ENCODE measurements at places on chromosomes 7 and 10.
A peak's percentile ranks its signal among the peaks of the same experiment; 100 is the strongest.

GRCh38 chr7:3673524-3673923 lies 372.5 kb downstream of the SDK1 start:
- DNase-seq = peak; percentile 14

- DNase-seq = no peak
Observed at GRCh38 chr10:116457488-116457887, 29.8 kb downstream of the PNLIPRP3 start.

DNA sequence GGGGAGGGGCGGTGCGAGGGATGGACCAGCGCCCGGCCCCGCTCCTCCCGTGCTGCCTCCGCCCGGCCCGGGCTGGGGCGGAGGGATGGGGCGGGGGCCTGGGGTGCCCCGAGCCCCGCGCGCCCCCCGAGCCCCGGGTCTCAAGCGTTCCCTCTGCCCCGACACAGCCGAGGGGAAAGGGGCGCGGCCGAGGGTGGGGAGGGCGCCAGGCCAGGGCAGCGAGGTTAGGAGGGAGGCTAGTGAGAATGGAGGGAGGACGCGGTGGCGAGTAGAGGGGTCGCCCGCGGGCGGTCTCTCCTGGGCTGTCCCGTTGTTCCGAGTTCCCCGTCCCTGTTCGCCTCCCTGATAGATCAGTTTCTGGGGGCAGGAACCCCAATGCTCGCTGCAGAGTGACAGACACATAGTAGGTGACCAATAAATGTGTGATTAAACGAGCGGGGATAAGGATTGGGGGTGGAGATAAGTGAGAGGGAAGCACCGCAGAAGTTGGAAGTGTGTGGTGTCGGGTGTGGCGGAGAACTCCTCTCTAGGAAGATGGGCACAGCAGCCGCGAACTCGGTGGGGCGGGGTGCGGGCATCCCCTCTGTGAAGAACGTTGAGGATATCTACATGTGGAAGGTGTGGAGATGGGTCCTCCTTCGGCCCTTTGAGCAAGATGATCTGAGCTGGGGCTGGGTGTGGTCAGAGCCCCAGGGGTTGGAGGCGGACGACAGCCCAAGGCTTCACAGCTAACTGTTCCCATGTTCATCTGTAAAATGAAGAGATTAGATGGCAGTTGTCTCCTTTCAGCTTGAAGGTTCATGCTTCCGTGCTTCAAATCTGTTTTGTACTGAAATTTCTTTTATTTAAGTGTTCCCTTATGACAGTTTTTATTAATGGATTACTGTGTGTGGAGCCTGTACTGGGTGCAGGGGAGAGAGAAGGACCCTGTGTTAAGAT lies 580 bp downstream of the ZNF775 start:
- DNase-seq = peak; percentile 43

DNA sequence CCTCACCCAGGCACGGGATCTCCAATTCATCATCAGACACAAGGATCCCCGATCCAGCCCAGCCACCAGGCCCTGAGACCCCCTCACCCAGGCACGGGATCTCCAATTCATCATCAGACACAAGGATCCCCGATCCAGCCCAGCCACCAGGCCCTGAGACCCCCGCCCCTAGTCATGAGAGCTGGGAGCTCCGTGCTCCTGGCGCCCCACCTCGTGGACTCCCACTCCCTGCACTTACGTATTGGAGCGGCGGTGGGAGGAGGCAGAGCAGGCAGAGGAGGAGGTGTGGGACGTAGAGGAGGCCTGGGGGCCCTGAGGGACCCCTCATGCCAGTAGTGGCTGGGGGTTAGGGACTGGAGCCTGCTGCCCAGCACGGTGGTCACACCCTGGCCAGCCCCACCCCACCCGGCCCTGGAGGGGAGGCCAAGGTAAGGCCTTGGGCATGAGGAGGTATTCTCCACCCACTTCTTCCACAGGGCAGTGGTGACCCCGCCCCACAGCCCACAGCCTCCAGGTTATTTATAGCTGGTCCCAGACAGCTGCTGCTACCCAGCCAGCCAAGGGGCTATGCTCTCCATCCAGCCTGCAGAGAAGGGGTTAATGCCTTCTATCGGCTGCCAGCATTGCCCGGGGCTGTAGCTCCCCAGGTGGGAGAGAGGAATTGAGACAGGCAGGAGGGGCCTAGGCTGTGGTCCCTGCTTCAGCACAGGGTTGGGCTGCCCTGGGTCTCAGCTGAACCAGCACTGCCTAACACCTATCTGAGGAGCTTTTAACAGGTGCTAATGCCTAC lies 17.6 kb upstream of the CRHR2 start:
- DNase-seq = no peak

DNA sequence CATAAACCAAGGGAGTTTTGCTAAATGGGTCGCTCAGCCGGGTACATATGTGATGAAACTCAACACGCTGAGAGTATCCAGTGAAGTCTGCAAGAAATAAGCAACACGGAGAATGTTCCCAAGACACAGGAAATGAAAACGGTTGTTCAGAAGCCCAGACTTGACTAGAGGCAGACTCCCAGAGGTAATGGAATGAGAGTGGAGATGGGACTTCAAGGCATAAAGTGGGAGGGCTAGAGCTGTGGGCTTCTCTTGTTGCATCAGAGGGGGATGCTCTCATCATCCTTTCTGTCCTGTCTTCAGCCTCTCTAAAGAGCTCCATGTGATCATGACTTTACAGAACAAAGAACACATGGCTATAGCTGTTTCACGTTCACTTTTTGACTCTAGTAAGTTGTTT lies 88.3 kb downstream of the BAMBI start:
- DNase-seq = no peak
